Central memory CD8-positive, alpha-beta T cell (primary cell): ENCODE measurements at places on chromosomes 2 and 18.

DNA sequence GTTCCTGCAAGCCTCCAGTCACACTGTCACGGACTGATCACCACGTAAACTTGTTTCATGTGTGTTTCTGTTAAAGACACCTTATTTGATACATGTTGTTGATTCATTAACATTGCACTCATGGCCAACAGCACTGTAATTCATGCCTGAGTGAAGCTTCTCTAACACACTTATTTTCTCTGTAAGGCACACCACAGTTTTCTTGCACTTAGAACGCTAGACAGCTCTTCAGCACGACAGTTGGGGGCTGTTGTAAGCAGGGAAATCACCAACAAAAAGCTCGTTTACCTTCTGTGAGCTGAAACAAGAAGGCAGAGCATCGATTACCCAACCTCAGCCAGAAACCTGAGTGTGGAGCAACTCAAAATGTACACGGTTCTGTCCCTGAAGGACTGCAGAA lies 28.1 kb downstream of the TNFRSF11A start:
- no peak for DNase-seq

DNA sequence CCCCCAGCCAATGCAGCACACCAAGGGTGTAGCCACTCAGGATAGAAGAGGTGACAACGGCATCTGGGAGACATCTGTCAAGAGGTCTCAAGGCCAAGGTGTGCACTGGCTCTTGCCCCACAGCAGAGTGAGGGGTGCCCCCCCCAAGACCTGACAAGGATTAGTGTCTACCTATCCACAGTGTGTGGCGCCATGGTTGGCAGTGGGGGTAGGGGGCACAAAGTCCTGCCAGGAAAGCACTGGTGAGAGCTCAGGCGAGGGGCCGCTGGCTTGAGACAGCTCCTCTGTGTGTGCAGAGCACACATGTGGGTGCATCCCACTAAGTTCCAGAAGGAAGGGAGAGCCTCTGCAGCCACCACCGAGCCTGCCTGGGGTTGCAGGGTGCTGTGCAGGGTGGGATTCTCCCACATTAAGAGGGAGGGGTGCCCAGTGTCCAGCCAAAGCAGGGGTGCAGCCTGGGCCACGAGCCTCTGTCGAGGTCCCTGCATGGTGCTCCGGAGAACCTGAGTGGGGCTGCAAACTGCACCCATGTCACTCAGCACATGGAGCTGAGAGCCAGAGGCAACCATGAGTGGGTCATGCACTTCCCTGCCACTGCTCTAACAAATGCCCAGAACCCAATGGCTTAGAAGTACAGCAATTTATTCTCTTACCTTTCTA lies 311.2 kb upstream of the HDAC4 start:
- no peak for DNase-seq

DNA sequence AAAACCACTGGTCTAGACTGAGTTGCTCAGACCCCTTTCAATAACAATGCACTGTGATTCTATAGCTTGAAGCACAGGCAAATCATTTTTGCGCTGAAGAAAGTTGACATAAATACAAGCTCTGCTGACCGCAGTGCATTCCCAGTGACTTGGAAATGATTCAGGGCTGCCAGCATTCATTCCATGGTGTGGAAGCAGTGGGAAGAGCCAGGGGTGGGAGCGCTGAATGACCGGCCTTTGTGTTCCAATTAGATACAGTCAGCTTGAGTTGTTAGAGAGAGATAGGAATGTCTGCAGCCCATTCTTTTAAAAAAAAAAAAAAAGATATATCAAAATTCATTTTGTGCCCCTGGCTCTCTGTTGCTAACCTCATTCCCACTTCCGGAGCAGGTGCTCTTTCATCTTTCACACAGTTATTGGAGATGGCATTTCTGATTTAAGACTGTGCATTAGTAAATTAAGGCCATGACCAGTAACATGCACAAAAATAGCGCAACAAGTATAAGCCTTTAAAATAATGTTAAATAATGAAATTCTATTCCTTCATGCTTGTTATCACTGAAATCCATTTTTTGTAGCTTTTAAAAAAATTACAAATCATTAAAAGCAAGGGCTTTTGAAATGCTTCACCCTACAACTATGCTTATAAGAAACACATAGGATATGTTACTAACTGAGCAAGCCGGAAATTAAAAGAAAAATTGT lies 59.4 kb upstream of the CTLA4 start:
- DNase-seq = no peak

GRCh38 chr2:130846686-130847375 lies 10.1 kb downstream of the ARHGEF4 start:
- no peak for DNase-seq

GRCh38 chr2:29059624-29060023 lies 14.7 kb downstream of the PCARE start:
- DNase-seq = no peak

DNA sequence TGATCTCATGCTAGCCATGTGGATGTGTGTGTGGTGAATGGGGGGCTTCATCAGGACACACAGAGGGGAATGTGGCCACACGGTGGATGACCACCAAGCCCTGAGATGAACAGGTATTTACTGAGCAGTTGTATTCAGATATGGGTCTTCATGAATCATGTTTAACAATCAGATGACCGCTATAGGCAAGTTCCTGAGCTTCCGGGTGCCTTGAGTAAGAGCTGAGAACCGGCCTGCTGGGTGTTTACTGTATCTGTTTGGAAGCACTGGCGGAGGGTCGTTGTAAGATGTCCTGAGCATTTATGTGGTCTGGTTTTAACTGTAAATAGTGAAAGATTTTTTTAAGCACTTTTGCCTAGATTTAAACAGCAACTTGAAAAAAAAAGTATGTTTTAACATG lies 43.9 kb downstream of the BOLA3 start:
- DNase-seq = no peak

- no peak for DNase-seq
Measured at GRCh38 chr2:88054782-88055370, 707 bp downstream of the KRCC1 start.

- no peak for DNase-seq
Measured at GRCh38 chr2:41475959-41476358, 571.9 kb upstream of the PKDCC start.

DNA sequence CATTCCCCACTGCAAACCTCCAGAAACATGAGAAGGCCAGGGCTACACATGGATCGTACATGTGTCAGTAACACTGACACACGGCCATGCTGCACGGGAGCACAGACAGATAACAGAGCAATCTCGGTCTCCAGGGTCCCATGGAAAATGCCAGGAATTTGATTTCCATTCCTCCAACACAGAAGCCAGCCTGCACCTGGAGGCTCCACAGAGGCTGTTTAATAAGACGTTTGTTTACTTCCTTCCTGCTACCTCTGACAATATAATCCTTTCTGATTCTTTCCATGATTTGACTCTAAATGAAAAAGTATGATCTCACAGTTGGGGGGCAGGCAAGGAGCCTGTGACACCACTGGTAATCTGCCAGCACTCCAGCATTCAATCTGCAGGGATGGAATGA lies 210.9 kb upstream of the DDX18 start:
- DNase-seq = no peak

DNA sequence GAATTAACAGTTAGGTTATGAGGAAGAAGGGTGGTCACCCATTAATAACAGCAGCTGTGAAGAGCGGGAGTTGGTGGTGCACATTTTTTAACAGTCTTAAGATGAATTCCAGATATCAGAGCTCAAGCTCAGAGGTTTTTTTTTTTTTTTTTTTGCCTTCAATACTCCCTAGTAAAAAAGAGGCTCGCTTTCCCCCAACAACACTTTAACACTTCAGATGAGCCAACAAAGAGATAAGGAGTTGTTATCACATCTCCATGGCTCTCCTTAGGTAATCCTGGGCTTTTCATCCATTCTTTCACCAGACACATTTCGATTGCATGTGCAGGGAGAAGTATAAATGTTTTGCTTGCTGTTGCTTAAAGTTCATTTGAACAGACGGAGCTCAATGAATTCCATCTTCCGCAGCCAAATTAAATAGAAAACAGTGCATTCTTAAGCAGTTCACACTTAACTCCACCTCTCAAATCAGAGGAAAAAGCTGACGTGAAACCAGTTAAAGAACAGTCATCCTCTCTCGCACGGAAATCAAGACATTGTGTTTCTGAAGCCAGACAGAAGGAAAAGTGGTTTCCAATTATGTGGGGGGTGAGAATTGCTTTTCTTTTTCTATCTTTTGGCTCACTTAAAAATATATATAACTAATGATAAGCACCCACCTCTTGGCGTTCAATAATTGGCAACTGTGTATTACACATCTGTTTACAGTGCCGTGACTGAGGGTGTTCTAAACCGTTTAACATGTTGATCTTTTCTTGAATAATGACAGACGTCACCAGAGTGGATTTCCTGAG lies 118.2 kb downstream of the ZNF521 start:
- no peak for DNase-seq

DNA sequence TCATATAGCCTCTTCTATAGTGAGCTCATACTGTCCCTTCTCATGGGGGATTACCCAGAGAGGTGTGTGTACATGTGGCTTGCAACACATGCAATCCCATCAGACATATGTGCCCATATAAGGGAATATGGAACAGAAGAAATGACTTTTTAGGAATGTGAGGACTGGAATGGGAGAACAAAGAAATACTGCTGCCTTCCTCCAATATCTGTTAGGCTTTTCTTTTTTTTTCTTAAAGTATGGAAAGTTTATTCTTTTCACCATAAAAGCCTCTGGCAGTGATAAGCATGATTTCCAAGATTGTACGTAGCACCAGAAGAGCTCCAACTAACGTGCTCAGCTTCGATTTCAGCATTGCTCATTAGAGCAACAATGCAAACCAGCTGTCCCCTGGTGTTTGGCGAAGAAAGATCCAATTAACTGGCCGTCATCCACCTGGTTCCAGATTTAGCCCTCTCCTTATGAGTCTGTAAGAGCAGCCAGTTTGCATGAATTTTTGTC lies 113.6 kb downstream of the ADCYAP1 start:
- no peak for DNase-seq

DNA sequence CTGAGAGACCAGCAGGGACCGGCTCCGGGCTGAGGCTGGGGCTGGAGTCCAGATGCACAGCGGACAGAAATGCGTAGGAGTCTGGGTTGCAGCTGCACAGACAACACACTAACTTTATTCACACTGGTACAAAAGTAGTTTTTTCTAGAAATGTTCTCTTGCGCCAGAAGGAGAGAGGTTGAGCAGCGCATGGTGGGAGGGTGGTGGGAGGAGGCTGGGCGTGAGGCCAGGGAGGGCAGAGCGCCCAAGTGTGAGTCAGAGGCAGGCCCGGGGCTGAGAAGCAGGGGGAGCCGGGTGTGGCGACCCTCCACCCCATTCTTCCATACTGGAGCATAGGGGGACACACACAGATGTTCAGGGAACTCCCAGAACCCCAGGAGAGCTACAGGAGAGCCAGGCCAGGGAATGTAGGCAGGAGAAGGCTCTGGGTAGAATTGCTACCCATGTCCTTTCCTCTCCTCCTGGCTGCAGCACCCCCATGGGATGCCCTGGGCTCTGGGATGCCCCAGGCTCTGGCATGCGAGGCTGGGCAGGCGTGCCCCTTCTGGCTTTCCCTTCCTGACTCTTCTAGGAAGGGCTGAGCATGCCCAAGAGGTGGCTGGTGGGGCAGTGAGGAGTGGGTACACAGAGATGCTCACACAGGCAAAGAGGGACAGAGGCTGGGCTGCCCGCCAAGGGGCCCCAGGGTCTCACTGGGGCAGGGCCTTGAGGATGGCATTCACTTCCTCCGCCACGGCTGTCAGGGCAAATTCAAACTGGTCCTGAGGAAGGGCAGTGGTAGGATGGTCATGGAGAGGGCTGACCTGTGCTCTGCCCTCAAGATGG lies 10.6 kb downstream of the DNAJB2 start:
- DNase-seq = no peak

GRCh38 chr2:127305990-127306585 lies 12.1 kb upstream of the ERCC3 start:
- DNase-seq = no peak

DNA sequence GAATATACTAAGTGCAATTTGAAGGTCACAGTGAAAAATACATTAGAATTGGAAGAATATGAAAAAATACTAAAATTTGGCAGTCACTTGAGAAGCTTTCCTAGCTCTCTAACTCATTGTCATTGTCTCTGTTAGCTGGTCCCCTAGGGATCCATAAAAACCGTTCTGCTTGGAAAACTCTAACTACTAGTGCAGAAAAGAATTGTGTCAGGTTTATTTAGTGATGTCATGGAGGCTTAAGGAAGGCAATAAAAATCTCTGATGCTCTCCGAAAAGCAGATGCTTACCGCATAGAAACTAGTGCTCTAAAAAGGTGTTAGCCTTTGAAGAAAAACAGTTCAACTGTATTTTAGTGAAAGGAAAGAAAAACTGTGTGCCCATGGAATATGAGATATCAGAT lies 150.1 kb upstream of the DLGAP1 start:
- no peak for DNase-seq

DNA sequence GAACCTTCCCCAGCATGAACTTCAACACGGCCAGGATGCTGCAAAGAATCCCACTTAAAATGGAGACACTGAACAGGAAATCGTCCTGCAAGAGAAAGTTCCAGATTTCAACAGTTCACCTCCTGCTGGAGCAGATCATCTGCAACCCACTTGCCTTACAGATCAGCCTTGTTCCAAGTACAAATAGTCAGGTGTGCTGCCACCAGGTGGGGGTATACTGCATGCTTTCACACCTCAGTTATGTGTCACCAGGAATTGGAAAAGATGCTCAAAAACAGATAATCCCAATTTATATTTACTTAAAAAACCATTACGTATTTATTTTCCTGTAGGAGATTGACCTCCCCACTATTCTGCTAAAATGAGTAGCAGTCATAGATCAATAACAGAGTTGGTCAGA lies 212.3 kb downstream of the MGAT5 start:
- DNase-seq = no peak

DNA sequence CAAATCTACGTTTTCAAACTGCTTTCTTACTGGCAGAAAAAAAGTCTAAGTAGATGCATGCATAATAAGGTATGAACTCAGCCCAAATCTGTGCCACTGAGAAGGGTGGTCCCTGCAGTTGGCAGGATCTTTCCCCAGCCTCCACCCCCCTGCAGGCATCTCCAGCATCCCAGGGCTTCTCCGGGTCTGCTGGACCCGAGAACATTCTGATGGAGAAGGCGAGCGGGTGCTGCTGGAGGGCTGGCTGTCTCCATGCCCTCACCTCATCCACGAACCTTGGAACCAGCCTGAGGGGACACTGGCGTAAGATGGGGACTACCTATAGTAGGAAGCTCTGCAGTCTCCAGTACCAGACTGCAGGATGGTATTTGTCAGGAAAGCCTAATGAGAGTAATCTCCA lies 198.9 kb downstream of the HDAC4 start:
- DNase-seq = no peak

DNA sequence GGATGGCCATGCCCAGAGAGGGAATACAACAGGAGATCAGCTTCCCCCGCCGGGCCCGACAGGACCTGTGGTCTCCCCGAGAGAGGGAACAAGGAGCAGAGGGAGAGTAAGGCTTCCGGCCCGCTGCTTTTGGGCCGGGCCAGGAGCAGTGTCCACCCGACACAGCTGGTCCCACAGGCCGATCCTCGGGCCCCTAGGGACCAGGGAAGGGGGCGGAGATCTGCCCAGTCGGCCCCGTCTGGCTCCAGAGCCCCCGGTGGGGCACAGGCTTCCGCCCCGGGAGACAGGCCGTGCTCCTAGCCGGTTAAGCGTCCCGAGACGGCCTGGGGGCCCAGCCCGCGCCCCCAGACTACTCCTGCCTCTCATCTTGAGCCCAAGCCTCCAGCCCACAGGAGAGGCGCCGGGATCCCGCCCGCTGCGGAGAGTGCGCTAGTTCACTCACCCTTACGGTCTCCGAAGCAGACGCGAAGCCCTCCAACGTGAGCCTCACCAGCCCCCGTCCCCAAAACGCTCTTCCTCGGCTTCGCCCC lies at the start of gene MCFD2:
Gene MCFD2, minus strand, starts transcription at position 526 of the 530 bp plus-strand sequence. CDS start 6,635 bp downstream, outside the sequence.
- DNase-seq = no peak

GRCh38 chr2:170339750-170340692 lies 162.1 kb downstream of the MYO3B start:
- DNase-seq = no peak

- DNase-seq = no peak
Measured at GRCh38 chr2:100196786-100197494, 54.5 kb upstream of the AFF3 start.
